ENCODE measurements at places on chromosomes 7 and 10. TPM values are rescaled to one million over a fixed set of nuclear protein-coding genes. Genes with fewer than 3 reads are reported as not detected.

Gene ZMIZ2
- 93.9 TPM for total RNA-seq

Gene ADRB1
- 0.14 TPM for total RNA-seq

Gene ACTL6B
- 2.4 TPM for total RNA-seq

Gene CAV1
- total RNA-seq: 3.7 TPM

Gene SUN3
- total RNA-seq: not detected

Gene PTN
- 228 TPM for total RNA-seq

Gene UCN3
- total RNA-seq: not detected

Gene MSMB
- total RNA-seq: not detected

Gene PRLHR
- not detected for total RNA-seq

Gene MMRN2
- 0.27 TPM for total RNA-seq

Gene SFRP5
- total RNA-seq: not detected

Gene TMEM176A
- 2.0 TPM for total RNA-seq

Gene ERVW-1
- total RNA-seq: not detected

Gene GIMAP5
- total RNA-seq: not detected

Gene PRSS2
- total RNA-seq: not detected

All from neural crest cell (in vitro differentiated cells).